T-cell (primary cell): ENCODE measurements at places on chromosomes 12 and 14.

GRCh38 chr12:67669217-67669933, 20.8 kb downstream of the DYRK2 start:
- no peak for DNase-seq

DNA sequence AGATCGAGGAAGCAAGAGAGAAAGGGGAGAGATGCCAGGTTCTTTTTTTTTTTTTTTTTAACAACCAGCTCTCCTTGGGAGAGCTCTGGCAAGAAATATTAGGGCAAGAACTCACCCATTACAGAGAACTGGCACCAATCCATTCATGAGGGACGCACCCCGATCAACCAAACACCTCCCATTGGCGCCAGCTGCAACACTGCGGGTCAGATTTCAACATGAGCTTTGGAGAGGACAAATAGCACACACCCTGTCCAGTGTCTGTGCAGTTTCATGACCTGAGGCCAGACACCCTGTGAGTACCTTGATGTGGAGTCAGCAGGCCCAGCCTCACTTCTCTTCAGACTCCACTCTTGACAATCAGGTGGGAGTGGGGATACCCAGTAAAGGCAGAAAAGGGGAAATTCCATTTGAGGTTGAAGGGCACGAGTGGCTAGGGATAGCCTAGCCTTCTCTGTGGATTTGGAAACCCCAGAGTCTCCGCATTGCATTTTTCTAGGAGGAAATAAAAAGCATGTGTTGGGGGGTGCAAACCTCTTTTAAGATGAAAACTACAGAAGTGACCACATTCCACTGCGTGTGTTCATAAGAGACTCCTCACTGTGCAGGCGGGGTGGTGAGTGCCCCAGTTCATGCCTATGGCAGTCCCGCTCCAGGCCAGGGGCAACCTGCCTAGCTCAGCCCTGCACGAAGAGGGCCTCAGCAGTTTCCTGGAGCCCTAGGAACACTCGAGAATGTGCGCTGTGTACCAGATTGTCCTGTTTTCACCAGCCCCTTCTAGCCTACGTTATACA, 42.4 kb upstream of the GPATCH2L start:
- DNase-seq = no peak

GRCh38 chr14:22088614-22089342, 415.2 kb upstream of the OR4E1 start:
- DNase-seq = no peak

DNA sequence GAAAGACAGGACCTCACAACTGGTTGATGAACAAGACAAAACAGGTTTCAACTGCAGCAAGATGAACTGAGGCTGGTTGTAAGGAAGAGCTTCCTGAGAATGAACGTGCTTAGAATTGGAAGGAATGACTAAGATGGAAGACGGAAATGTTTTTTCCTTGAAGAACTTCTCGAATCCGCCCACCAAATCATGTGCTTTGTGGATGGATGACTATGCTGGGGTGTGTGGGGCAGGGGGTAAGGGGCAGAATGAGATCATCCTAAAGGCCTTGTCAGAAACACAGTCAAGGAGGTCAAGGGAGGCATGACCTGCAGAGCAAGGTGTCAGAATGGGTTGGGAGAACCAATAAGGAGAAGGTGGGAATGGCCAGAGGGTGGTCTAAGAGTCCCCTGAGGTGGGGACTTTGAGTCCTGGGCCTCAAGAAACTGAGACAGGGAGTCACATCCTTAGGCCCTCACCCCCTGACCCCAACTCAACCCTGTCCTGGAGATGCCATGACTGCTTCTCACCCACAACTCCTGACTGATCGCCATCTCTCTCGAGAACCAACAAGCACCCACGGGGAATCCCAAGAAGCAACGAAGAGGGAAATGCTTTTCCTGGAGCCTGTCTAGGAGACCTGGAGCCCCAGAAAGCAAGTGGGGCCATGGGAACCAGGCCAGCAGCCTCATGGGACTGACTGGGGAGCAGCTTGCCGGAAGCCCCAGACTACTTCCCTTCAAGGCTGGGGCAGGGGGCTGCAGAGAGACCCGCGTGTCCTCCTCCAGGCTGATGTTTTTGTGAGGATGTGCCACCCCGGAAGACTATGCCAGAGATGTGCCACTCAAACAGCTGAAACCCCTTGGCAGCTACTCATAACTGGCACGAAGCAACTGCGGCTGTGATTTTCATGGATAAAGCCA, 84.0 kb downstream of the ACTN1 start:
- no peak for DNase-seq

DNA sequence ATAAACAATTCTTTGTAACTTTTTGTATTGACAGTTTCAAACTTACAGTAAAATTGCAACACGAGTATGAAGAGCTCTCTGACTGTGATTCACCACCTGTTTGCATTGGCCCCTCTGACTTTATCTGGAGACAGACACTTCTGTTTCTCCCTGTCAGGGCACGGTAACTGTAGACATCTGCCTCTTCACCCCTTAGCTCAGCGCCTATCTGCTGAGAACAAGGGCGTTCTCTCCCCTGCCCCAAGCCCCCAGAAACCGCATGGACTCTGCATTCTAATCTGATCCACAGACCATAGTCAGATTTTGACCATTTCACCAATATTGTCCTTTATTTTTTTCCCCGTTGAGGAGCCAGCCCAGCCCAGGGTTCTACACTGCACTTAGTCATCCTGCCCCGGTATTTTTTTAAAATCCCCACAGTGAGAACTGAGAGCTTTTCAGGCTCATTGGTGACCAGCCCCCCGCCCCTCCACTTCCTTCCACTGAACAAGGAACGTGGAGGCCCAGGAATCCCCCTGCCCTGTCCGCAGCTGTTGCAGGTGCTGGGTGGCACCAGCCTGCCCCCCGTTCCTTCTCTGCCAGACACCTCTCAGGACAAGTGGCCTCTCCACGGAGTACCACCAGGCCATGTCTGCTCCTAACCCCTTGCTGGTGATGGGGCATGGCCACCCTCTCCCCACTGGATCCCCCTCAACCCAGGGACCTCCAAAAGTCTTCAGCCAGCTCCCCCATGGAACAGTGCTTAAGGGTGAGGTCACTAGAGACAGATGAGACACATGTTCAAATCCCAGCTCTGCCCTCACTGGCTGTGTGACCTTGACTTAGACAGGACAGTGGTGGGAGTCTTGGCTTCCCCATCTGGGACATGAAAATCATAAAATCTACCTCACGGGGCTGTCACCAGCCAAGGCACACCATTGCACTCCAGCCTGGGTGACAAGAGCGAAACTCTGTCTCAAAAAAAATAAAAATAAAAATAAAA, 11.2 kb downstream of the RHOF start:
- peak; percentile 63 for DNase-seq

GRCh38 chr12:91127751-91128150, 16.5 kb upstream of the LUM start:
- no peak for DNase-seq

GRCh38 chr14:80538633-80539375, 327.5 kb upstream of the DIO2 start:
- no peak for DNase-seq

- no peak for DNase-seq
Measured at GRCh38 chr14:51677266-51677665, 25.6 kb downstream of the FRMD6 start.

DNA sequence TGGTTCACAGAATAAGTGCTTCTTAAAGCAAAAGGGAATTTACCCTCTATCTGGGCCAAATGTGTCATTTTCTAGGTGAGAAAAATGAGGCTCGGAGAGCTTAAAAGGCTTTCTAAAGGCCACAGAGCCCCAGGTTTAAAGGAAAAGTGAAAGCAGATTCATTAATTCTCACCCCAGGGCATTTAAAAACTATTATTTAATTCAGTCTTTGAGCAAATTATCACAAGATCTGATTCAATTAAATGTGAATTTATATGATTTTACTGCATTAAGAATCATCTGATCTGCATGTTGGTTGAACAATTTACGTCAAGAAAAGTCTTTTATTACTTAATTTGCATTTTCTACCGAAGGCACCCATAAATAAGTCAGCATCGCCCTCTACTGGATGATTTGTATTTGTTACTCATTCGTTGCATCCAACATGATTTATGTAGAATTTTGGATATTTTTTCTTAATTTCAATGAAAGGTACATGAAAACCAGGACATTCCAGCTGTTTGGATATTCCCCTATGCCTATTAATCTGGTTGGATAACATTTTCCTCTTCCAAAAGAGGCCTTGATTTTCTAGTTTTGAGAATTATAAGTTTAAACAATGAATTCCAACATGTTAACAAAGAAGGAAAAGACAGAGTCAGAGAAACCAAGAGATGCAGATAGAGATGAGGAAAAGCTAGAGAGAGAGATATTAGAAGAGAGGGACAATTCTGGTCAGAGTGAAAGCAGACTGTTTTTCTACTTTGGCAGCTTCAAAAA, 19.1 kb upstream of the DHRS7 start:
- peak; percentile 19 for DNase-seq

DNA sequence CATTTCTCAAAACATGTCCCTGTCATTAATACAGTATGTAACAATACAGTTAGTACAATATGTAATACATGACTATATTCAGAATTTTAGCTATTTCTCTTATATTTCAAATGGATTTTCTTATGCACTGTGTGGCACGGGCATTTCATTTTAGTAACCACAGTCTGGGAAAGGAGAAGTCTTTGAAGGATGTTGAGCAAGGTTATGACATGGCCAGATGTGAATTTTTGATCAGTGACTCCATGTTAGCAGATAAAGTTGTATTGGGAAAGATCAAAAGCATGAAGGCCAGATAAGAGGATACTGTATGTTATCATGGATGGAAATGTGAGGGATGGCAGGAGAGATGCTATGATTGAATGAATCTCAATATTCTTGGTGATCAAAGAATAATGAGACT, 285.2 kb downstream of the NAV3 start:
- no peak for DNase-seq

DNA sequence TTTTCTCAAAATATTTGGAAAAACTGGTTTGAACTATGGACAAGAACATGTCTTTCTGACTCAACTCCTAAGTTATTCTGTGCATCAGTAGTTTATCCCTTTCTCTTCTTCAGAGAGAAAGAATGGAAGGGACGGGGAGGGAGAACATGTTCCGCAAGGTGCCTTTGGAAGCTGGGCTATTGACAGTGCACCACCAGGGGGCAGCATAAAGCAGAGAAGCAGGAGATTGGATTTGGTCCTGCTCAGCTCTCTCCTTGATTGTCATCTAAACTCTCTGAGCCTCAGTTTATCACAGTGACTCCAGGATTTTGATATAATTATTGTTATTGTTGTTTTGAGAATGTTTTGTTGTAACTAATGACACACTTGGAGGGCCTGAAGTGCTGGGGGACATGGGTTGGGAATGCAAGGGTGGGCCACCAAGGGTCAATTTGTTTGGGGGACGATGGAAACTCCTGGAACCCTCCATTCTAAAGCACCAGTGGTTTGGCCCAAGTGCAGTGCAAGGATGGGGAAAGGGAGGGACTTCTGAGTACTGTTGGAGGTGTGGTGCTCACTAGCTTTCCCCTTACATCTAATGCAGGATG, 45.3 kb upstream of the ANO6 start:
- DNase-seq = peak; percentile 49

- no peak for DNase-seq
Measured at GRCh38 chr14:35987731-35988130, 161.6 kb downstream of the BRMS1L start.

GRCh38 chr14:96362965-96363750, at the start of the genes ATG2B and GSKIP:
TSS of gene ATG2B (minus strand) at chr14:96363341. CDS start at chr14:96362976, 365 bp downstream.
TSS of gene GSKIP (plus strand) at chr14:96363526. CDS start at chr14:96382248, 18,722 bp downstream.
- peak; percentile 96 for DNase-seq
